ENCODE measurements at places on chromosomes 16 and 17.

DNA sequence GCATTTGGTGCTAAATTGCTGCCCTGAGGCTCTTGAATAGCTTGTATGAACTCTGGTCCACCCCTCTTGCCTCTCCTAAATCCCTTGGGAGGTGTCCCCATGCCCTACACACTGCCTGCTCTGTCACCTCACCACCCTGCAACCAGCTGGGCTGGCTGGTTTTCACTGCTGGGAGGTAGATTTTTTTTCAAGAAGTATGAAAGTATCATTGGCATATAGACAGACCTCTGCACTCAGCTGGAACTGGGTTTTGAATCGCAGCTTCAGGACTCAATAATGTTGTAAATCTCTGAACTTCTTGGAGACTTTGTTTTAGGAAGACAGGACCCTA lies 184.9 kb downstream of the MSI2 start:
- DNase-seq, result no peak

DNA sequence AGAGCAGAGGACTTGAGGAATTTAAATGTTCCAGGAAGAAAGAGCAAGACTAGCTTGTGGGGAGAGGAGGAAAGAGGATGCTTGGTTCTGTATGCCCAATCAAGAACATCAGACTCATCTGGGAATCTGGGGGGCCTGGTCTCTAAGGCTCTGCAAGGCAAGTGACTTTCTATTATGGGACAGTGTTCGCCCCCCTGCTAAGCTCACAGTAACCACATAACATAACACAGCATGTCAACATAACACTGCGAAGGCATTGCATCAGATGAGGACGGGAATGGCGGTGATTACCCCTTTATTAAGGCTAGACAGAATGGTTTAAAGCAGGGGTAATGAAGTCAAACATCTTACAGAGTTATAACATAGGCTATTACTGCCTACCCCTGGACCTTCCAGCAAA lies 176.6 kb upstream of the IRX6 start:
- no peak for DNase-seq

DNA sequence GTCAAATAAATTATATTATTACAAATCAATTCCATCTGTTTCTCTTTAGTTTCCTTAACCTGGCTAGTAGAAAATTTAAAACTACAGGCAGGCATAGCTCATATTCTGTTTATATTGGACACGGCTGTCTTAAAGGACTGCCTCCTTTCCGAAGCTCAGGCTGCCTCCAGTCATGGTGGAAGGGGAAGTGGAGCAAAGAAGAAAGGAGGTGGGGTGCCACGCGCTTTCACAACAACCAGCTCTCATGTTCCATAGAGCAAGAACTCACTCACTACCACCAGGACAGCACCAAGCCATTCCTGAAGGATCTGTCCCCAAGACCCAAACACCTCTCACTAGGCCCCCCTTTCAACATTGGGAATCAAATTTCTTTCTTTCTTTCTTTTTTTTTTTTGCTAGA lies 149.3 kb upstream of the KCNJ18 start:
- DNase-seq, result no peak

- DNase-seq, result no peak
Measured at GRCh38 chr17:7313088-7313889, 1.9 kb downstream of the GPS2 start.

DNA sequence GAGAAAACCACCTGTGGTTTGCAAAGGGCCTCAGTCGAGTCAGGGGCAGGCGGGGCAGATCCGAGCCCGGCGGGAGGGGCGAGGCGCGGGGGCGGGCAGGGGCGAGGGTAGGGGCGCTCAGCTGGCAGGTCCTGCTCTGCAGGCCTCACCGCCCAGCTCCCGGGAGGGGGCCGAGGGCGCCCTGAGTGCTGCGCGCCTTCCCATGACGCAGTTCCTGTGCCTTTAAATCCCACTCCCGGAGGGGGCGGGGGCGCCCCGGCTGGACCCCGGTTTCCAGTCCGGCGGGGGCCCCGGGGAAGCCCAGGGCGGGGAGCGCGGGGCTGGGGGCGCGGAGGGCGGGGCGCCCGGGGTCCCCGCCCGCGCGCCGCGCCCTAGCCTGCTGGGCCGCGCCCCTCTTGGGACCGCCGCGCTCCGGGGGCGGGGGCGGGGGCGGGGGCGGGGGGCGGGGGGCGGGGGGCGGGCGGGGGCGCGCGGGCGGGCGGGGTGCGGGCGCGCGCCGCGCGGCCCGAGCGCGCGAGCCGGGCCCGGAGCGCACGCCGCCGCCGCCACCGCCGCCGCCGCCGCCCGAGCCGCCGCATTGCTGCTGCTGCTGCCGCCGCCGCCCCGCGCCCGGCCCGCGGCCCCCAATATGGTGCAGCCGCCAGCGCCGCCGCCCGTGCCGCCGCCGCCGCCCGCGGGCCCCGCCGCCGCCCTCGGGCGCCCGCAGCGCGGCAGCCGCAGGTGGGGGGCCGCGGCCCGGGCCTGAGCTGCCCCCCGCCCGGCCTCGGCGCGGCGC lies at the start of gene JPH3:
Gene JPH3, plus strand, starts transcription at position 508 of the 775 bp plus-strand sequence. CDS start 639 bp downstream, outside the sequence.
- no peak for DNase-seq

Data from activated CD8-positive, alpha-beta memory T cell treated with anti-CD3 and anti-CD28 coated beads for 4 hours (primary cell).